ENCODE measurements at places on chromosomes 12 and 14. TPM values are rescaled to one million over a fixed set of nuclear protein-coding genes. Genes with fewer than 3 reads are reported as not detected.

The SOX5 gene
- 6.3 TPM for polyA plus RNA-seq

- no peak for DNase-seq
Measured at GRCh38 chr12:46904406-46905238, 78.8 kb upstream of the SLC38A4 start.

- DNase-seq: no peak
Measured at GRCh38 chr14:55052269-55052930, 953 bp downstream of the MAPK1IP1L start.

DNA sequence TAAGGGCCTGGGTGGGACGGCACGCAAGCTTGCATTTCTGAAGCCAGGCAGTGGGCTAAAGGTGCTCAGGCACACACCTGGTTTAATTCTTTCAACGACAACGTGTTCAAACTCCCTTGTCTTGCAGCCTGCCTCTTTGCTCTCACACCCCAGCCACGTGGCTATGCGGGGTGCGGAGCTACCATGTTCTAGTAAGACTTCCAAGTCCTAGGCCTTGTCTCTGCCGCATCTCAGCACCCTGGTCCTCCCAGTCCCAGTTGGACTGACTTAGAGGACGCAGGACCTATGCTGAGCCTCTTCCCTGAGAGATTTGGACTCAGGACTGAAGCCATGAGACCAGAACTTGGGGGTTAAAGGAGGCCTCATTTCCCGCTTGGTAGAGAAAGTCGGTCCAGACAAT is 62.2 kb downstream of the CLMN start:
- no peak for DNase-seq

The RNF212B gene
- not detected for polyA plus RNA-seq

- DNase-seq: no peak
Measured at GRCh38 chr12:16076970-16077522, 165.9 kb downstream of the DERA start.

DNA sequence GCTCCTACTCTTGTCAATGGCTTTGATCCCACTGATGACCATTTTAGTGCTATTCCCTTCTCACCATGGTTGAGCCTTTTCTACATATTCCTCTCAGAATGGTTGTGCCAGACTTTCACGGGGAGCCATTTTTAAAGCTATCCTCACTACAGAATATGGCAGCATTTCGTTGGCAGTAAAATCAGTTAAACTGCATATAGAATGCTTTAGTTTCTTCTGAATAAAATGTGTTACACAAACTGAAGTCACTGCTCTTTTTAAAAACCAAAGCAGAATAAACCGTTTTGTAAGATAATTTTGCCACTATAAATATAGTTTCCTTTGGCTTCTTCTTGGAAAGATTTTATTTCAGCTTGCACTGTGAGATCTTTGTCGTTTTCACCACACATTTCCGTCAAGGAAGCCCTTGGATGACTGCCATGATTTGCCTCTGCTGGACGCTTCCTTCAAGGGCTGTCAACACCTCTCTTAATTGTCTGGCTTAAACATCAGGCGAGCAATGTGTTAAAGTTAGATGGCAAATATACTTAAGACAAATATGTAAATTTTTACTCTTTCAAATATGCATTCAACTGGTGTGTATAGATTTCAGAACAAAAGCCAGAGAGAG is 624.2 kb downstream of the DIO2 start:
- DNase-seq: no peak

DNA sequence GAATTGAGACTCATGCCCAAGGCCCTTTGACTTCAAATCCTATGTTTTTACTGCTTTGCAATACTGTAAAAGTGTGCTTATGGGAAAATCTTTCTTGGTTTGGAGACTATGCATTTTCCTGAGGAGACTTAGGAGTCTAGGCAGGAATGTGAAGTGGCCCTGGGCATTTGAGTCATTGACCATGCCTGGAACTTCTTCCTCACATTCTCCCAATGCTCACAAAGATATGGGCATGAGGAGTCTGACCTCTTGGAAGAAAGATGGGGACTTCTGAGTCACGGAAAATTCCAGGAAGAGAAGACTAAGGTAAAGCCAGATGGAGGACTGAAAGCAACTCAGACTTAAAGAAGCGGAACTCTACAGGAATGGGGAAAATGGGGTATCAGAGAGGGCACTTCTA is 38.2 kb upstream of the ZNF641 start:
- DNase-seq: no peak

Measured in naive B cell (primary cell).